ENCODE measurements at places on chromosomes 3 and 15. TPM values are rescaled to one million over a fixed set of nuclear protein-coding genes. Genes with fewer than 3 reads are reported as not detected.

DNA sequence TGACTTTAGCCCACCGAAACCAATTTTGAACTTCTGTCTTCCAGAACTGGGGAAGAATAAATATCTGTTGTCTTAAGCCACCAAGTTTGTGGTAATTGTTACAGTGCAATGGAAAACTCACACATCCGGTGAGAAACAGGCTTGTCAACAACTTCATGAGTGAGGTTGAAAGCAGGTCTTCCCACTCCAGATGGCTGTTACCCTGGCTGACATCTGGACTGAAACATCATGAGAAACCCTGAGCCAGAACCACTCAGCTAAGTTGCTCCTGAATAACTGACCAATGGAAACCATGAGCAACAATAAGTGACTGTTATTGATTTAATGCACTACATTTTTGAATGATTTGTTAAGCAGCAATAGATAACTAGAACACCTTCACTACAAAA, 10.3 kb downstream of the ACSBG1 start:
- peaks cover 5% of the 10 kb centered on the region for H3K27me3 ChIP-seq
- no peak overlapping the region for H3K27ac ChIP-seq
- H3K36me3 ChIP-seq = no peaks in the 10 kb centered on the region
- DNase-seq = no peak

- H3K27ac ChIP-seq = no peak overlapping the region
- no peaks in the 10 kb centered on the region for H3K36me3 ChIP-seq
- peaks cover 32% of the 10 kb centered on the region for H3K27me3 ChIP-seq
These were observed 56.7 kb upstream of the ATP2B2 start for GRCh38 chr3:10561946-10562560.

Gene TMEM39A
- total RNA-seq = 30.5 TPM

GRCh38 chr3:55412545-55412944, 74.6 kb downstream of the WNT5A start:
- H3K27ac ChIP-seq = no peak overlapping the region
- no peak overlapping the region for H3K4me3 ChIP-seq
- H3K27me3 ChIP-seq = no peaks in the 10 kb centered on the region

Gene GCSAM
- 5.6 TPM for total RNA-seq

DNA sequence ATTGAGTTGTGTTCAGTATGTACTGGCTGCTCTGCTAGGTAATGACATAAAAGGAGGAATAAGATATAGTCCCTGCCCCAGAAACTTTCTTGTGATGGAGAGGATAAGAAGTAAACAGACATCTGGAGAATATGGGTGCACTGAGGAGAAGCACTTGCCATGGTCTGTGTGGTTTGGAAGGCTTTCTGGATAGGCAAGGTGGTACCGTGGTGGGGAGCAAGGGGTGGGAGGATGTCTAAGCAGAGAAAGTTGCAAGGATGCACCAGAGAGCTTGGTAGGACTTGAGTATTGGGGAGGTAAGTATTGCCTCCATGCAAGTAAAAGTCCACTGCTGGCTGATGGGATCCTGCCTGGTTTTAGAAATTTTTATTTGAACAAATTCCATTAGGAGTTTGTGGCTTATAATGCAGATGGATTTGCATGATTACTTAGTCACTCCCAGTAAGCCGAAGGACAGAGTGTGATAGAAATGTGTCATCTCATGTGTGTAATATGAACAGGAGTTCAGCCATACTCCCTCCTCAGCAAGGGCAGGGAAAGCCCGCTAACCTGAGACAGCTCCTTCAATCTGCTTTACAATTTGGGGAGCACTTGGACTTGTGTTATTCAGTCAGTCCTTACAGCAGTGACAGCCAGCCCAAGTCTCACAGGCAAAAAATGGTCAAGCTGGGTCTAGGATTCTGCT, 53.6 kb downstream of the CLSTN2 start:
- H3K27ac ChIP-seq = no peak overlapping the region
- no peaks in the 10 kb centered on the region for H3K27me3 ChIP-seq
- H3K36me3 ChIP-seq = no peaks in the 10 kb centered on the region
- H3K4me3 ChIP-seq = no peak overlapping the region

DNA sequence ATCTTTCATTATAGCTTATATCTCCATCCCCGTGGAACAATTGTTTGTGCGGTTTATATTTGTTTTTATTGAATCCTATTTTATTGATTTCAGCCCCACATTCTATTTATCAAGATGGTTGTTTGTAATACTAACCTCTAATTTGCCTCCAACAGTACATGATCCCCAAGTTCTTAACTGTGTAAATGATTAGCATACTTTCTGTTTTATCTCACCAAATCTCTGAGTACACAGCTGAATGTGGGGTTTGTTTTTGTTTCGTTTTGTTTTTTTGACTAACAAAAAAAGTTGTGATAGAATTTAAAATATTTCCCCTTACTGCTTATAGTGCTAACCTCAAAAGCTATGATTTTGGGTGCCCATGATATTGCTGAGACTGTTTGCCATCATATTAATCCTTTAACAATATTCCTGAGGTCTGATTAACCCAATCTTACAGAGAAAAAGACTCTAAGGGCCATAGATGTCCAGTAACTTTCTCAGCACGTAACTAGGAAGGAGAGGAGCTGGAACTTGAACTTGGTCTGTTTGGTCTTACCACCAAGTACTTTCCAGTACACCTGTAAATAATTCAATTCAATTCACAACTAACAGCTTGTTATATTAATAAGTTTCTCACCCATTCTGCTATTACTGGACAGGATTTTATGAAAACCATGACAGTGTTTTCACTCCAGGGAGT, 789.8 kb downstream of the TUSC7 start:
- no peak overlapping the region for H3K27ac ChIP-seq
- H3K36me3 ChIP-seq = no peaks in the 10 kb centered on the region
- no peaks in the 10 kb centered on the region for H3K27me3 ChIP-seq

Gene CHRFAM7A
- total RNA-seq = 1.9 TPM

DNA sequence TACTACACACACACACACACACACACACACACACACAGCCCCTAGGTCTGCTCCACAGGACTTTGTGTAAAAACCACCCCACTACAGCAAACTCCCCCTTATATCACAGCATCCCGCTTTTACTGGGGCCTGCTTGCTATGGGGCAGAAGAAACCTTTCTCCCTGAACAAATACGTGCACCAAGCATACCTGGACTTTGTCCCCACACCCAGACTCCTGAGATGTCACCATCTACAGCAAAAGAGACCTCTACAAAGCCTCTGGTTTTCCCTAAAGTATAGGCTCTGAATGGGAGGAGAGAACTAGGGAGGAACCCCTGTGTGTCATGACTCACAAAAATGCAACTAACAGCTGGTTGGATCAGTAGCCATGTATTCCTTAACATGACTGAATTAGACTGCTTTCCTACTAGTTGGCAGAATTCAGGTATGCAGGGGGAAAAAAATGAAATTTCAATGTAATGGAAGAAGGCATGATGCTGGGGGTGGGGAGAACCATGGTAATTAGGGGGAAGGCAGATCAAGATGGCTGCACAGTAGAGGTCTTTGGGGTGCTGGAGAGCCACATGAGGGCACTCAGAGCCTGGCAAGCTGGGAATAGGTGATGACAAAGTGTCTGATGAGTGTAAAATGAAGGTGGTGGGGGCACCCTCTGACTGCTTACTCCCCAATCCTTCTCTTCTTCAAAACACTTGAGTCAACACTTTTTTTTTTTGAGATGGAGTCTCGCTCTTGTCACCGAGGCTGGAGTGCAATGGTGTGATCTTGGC, 45.9 kb downstream of the DAPK2 start:
- no peaks in the 10 kb centered on the region for H3K36me3 ChIP-seq
- H3K4me1 ChIP-seq = peaks cover 29% of the 10 kb centered on the region
- H3K4me3 ChIP-seq = no peak overlapping the region
- no peak for DNase-seq
- peaks cover 11% of the 10 kb centered on the region for H3K27me3 ChIP-seq
- H3K27ac ChIP-seq = no peak overlapping the region

DNA sequence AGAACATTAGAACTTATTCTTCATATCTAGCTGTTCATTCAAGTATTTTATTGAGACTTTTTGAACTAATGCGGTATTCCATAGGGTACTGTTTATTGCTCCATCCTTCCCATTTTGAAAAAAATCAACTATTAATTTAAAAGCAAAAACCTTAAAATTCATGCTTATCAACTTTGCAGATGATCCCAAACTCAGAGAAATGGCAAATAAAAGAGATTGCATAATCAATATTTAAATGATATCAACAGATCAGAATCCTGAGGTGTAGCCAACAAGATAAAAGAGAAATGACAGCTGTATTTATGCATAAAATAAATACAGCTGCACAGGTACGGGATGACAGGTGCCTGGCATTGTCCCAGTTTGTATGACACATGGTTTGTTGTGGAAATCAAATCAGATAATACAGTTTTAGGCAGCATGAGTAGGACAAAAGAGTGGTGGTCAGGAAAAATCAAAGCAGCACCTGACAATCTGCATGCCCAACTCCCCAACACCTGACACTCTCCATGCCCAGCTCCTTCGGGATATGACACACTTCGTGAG, 42.4 kb upstream of the CMTM8 start:
- H3K27ac ChIP-seq = no peak overlapping the region
- H3K4me1 ChIP-seq = no peaks in the 10 kb centered on the region
- no peak overlapping the region for H3K4me3 ChIP-seq
- DNase-seq = no peak

DNA sequence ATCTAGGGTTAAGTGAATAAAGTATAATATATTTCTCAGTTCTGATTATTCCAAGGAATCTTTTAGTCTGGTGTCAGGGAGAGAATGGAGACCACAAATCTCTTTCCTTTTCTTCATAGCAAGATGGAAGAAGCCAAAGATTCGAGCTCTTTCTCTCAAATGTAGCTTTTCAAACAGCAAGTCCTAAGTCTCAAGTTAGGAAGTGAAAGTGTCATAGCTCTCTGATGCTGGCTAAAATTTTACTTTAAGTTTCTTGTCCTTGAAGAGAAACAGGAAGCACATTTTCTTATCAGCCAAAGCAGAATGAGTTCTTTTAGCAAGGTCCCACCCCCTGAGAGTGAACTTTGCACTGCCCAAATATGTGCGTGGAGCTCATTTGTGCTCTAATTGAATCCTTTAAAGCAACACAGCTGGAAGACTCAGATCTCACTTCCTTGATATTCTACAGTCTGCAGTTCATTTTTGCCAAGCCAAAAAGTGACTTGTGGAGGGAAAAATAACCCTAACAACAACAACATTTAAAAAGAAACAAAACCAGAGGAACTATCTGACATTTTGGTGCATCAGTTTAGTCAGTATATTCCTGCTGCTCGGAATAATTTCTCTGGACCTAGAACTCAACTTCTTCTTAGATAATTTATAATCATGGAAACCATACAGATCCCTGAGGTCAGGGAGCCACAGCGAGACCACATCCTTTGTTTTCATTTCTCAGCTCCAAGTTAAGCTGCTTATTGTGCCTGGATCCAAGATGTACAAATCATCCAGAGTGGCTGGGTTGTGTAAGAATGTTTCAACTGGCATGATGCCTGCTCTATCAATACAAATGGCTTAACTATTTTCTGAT, 238.7 kb upstream of the P2RY1 start:
- DNase-seq = no peak
- H3K4me3 ChIP-seq = peak overlapping the region; percentile 5
- peaks cover 4% of the 10 kb centered on the region for H3K27me3 ChIP-seq
- no peaks in the 10 kb centered on the region for H3K36me3 ChIP-seq
- H3K4me1 ChIP-seq = peaks cover 12% of the 10 kb centered on the region
- no peak overlapping the region for H3K27ac ChIP-seq

DNA sequence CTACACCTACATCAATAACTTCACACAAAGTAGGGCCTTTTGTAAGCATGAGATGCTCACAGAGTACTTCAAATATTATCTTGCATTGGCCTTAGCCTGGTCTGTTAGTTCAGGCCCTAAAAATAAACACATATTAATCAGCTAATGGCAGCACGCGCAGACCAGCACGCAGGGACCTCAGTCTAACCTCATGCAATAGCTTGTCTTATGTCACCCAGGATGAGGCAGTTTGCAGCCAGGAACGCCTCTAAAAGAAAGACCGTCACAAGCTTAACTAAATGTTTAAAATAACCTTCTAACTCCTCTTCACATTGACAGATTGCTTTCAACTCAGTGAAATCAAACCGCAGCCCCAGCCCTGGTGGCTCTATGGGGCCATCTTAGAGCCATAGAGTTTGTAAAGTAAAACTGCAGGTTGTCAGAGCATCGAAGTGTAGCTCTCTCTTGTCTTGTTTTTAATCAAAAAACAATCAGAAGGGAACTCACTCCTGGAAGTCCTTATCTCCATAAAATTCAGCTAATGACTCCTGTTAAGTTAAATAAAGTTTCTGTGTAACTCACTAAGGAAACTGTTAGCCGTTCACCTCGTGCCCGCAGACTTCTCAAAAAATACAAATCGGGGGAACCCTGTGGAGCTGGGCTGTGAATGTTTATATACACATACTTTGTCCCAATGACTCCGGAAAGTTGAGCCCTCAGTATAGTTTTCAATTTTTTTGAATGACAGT, 212.6 kb downstream of the CDIN1 start:
- H3K27me3 ChIP-seq = no peaks in the 10 kb centered on the region
- H3K4me1 ChIP-seq = no peaks in the 10 kb centered on the region
- DNase-seq = no peak

GRCh38 chr3:135792174-135792573, 173.4 kb upstream of the PPP2R3A start:
- no peak overlapping the region for H3K4me3 ChIP-seq
- no peaks in the 10 kb centered on the region for H3K36me3 ChIP-seq
- DNase-seq = no peak
- no peak overlapping the region for H3K27ac ChIP-seq

- no peaks in the 10 kb centered on the region for H3K36me3 ChIP-seq
- H3K4me3 ChIP-seq = no peak overlapping the region
- no peaks in the 10 kb centered on the region for H3K4me1 ChIP-seq
- H3K27ac ChIP-seq = no peak overlapping the region
- DNase-seq = no peak
- peaks cover 9% of the 10 kb centered on the region for H3K27me3 ChIP-seq
These were observed 15.6 kb upstream of the IGSF10 start for GRCh38 chr3:151476344-151477018.

DNA sequence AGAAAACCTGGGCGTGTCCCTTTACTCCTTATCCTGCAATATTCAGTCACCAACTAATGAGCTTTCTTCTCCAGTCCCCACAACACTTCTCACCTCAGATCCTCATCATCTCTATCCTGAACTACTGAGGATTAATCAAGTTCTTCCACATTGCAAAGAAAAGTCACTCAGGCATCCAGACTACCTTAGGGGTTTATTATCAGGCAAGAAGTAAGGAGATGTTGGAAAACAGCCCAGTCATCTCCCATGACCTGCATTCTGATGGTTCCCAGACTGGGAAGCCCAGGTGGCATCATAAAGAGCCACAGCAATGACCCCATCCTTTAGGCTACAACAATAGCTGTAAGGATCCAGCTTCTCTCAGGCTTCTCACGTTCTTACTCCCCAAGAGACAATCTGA, 3.5 kb upstream of the TBC1D5 start:
- no peak for DNase-seq
- H3K36me3 ChIP-seq = peaks cover 3% of the 10 kb centered on the region
- H3K4me3 ChIP-seq = no peak overlapping the region

Gene DTWD1
- total RNA-seq = 16.1 TPM

Gene DLG1
- 72.2 TPM for total RNA-seq

Gene SCAMP5
- 1.1 TPM for total RNA-seq

DNA sequence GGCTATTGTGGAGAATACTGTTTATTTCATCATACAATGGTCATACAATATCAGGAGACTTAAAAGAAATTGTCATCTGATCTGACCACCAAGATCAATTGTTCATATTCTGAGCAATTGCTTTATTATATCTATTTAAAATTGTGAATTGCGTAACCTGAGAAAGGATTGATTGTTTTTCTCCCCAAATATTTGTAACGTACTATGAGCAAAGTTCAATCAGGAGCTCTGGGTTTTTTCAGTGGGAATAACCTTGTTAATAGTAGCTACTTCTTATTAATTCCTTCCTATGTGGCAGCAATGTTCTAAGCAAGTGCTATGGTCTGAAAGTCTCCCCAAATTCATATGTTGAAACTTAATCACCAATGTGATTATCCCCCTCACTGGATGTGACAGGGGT, 323.1 kb downstream of the ZPLD1 start:
- no peak for DNase-seq
- H3K4me3 ChIP-seq = no peak overlapping the region
- H3K27ac ChIP-seq = no peak overlapping the region
- H3K4me1 ChIP-seq = no peaks in the 10 kb centered on the region

Gene GOLGA8G
- total RNA-seq = not detected
